Mucosa of descending colon (tissue), 3 donors: ENCODE measurements at places on chromosomes 2 and 18. TPM values are rescaled to one million over a fixed set of nuclear protein-coding genes. Genes with fewer than 3 reads are reported as not detected.

GRCh38 chr18:57542812-57543427 lies 43.6 kb downstream of the FECH start:
- DNase-seq: no peak

- no peak for DNase-seq
These were observed 860 bp downstream of the CTNNA2 start for GRCh38 chr2:79513711-79514110.

DNA sequence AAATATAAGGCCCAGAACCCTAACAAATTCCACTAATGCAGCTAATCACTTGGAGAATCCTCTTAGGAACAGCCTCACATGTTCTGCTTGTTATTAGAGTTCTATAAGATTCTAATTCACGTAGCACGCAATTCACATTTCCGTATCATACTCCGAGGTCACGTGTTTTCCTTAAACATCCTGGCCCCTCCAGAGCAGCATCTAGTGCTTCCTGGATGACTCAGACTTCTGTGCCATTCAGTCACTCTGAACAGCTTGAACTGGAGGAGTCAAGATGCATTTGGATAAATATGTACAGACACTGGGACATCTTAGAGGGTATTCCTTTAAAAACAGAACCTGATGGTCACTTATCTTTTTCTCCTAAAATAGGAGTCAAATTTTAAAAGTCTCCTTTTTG lies 156.5 kb downstream of the MYO5B start:
- no peak for DNase-seq

The UPP2 gene
- total RNA-seq: not detected

The FNDC4 gene
- 0.64 TPM for total RNA-seq

DNA sequence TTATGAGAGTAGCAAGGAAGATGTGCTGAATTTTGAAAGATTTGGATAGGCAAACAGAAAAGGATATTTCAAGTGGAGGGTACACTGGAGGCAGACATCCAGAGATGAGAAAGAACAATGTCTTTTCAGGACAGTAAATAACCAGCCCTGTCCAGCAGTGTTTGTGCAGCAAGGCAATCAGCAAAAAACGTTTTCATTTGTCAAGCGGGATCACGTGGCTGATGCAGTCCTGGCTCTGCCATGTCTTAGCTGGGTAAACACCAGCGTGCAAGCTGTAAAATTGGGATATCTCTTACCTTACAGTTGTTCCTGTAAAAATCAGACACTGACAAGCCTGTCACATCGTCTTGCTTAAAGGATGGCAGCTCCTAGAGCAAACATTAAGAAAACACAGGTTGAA lies 67.8 kb downstream of the CWC22 start:
- no peak for DNase-seq

GRCh38 chr2:72985891-72986683 lies 68.8 kb downstream of the EMX1 start:
- DNase-seq: no peak

The PIEZO2 gene
- 1.4 TPM for total RNA-seq

GRCh38 chr2:218627939-218628338 lies 20.2 kb downstream of the PLCD4 start:
- no peak for DNase-seq

The CHRND gene
- not detected for total RNA-seq

DNA sequence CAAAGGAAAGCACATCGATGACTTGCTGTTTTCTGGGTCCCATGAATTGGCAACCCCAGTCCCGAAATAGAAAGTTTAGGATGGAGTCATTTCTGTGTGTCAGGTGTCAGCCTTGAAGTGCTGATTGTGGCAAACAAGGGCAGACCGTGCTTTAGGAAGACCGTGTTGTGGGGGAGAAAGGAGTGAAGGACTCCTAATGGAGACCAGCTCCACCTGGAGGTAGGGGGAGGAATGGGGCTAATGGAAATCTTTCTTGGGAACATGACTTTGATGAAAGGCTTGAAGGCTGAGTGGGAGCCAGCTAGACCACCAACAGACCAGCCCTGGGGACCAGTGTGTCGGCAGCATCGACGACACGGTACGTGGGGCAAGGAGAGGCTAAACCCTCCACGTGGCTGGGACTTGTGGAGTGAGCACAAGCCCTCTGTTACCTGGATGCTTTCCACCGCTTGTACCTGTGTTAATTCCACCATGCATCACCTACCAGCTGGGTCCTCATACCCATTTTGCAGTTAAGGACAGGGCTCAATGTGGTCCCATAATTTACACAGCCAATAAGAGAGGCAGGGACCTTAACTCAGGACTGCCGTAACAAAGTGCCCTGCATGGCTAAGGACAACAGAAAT lies 104.2 kb downstream of the SH3BP4 start:
- no peak for DNase-seq

DNA sequence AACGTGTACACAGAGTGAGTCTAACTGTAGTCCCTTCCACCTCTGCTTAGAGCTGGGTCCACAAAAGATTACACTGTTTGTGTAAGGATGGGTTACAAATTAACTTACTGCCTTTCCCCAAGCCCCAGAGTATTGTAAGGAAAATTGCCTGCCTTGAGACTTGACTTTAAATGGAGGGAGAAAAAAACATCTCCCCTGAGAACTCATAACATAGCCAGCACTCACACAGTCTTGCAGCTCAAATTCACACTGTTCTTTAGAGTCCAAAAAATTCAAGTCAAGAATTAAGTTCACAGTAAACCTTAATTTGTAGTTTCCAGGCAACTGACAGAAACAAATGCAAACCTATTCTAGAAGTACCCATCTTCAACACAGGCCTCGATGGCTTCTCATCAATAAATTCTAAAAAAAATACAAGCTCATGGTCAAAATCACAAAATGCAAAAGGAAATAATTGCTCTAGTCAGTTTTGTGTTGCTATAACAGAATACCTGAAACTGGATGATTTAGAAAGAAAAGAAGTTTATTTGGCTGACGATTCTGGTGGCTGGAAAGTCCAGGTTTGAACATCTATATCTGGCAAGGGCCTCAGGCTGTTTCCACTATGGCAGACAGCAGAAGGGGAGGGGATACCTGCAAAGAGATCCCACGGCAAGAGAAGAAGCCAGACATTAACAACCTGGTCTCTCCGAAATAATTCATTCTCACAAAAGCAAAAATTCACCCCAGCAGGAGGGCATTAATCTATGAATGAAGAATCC lies 34.6 kb upstream of the TMEM17 start:
- DNase-seq: no peak

DNA sequence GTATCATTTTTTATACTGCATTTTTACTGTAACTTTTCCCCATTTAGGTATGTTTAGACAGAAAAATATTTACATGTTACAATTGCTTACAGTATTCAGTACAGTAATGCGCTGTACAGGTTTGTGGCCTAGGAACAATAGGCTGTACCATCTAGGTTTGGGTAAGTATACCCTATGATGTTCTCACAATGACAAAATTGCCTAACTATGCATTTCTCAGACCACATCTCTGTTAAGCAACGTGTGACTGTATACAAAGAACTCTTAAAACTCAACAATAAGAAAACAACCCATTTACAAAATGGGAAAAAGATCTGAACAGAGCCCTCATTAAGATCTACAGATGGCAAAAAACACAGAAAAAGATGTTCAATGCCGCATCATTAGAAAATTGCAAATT lies 29.4 kb downstream of the FAM210A start:
- DNase-seq: no peak

GRCh38 chr2:71156573-71156972 lies 26.1 kb downstream of the MPHOSPH10 start:
- DNase-seq: no peak

DNA sequence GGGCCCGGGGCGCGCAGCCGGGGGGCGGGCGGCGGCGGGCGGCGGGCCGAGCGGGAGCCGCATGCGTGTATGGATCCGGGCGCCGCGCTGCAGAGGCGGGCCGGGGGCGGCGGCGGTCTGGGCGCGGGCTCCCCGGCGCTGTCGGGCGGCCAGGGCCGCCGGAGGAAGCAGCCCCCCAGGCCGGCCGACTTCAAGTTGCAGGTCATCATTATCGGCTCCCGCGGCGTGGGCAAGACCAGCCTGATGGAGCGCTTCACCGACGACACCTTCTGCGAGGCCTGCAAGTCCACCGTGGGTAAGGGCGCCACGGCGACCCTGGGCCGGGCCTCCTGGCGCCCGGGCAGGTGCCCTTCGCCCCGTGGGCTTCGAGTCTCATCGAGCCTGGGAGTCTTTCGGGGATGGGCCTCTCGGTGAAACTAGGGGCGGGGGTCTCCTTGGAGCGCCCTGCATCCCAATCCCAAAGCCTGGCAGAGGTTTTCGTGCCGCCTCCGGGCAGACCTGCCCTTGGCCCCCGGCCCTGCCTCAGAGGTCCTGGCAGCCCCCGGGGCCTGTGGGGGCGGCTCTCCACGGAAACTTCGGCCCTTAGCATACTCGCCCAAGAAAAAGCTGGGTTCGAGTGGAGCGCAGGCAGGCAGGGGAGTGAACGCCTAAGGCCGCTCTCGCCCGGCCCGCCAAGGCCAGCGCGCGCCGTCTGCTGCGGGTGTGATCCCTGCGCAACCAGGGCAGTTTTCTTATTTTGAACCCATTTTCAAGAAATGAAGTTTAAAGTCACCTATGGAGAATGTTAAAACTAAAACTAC lies 622 bp downstream of the RAB12 start:
- DNase-seq: peak; percentile 53

The RNF152 gene
- total RNA-seq: 99.8 TPM

The SRD5A2 gene
- not detected for total RNA-seq

DNA sequence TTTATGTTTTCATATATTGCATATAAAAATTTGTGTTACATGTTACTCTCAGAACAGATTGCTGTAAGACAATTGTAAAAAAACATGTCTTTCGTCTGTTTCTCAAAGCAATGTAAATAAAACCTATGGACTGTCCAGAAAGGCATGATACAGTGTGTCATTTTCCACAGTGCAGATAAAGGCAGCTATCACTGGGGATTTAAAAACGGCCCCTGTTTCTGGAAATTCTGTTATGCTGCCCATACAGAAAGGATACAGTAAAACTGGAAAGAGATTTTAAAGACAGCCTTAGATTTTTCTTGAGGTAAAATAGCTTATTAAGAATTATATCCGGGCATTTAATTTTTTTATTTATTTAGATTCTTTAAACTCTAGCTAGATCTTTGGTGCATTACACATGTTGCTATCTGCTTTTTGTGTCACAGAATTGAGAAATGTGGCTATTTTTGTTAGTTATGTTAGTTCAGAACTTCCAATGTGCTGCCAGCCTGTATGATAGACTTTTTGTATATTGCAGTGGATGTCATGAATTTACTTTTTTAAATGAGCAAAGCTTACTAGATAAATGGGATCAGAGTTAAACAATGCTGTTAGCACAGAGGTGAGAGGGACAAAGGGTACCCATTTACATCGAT lies 859 bp upstream of the INO80D start:
- no peak for DNase-seq

The DNER gene
- 0.99 TPM for total RNA-seq

GRCh38 chr18:275486-275885 lies 7.6 kb upstream of the THOC1 start:
- DNase-seq: no peak

GRCh38 chr2:45379399-45380087 lies 231.5 kb downstream of the SRBD1 start:
- DNase-seq: no peak

DNA sequence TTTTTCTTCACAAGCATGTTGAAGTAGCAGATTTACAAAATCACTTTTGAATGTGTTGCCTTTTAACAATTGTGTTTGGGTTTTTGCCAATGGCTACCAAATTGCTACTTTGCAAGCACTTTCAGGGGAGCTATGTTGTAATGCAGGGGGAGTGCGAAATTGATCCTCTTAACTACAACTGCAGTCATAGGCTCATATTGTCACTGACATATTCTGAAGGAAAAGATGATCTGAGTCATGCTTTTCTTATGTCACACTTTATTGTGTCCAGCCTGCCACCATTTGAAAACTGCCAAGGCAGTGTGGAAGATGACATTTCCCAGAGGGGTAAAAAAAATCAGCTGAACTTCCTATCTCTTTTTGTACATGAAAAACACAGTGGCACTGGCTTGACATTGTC lies 74.9 kb downstream of the GPD2 start:
- DNase-seq: no peak

The E2F6 gene
- total RNA-seq: 12.6 TPM

DNA sequence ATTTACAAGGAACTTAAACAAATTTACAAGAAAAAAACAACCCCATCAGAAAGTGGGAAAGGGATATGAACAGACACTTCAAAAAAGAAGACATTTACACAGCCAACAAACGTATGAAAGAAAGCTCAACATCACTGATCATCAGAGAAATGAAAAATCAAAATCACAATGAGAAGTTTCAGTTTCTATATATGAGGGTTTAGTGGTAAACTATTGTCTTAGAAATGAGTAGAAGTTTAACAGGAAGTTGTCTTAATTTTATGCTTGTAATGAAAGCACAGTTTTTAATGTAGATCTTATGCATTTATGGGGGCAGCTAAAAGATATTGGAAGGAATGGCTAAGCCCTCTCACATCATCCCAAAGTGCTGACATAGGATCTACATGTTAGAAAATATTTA lies 325.4 kb downstream of the ERBB4 start:
- DNase-seq: no peak

DNA sequence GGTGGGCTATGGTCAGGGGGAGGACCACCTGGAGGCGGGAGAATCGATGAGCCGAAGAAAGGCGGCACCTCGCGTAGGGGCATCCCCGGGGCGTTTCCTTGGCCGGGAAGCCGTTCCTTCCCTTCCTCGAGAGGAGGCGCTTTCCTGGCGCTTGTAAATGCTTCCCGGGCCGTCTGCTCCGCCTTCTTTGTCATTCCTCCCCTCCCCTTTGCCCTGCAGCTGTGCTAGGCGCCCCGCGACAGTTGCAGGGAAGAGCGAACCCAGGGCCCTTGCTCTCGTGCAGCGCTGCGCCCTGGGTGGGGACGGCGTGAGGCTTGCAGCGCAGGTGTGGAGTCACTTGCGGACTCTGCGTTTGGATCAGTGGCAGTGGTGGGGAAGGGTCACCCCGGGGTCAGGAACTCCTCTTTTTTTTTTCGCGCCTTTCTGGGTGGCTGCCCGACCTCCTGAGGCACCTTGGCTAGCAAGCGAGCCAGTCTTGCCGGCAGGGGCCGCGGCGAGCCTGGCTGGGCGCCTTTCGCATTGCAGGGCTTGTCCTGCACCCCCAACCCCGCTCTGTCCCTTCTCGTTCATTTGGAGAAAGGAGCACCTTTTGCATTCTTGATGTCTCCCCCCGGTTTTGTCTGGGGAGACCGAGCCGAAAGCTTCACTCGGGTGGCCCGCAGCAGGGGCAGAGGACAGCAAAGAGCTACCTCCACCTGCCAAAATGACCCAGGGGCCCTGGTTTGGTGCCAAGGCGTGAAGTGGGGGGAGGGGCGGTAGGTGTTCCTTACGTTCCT lies 858 bp downstream of the KCNS3 start:
- DNase-seq: peak; percentile 83

DNA sequence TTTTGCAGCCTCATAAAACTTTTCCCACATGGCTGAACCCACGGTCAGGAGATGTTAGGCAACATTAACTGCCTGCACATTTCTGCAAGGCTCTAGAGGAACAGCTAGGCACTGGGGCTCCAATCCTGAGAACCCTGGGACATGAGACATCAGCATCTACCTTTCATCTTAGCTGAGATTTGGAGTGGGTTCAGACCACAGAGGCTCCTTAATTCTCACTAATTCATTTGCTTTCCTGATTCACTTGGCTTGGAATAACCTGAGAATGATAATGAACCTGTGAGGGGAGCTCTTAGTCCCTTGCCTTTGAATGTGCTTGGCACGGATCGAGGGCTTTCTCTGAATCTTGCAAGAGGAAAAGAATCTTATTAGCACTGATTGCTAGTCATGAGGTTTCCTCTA lies 266.2 kb downstream of the FIGN start:
- no peak for DNase-seq

The SLC4A3 gene
- 3.4 TPM for total RNA-seq

- DNase-seq: no peak
These were observed 119.9 kb upstream of the NDUFV2 start for GRCh38 chr18:8982416-8983183.

The GPN1 gene
- total RNA-seq: 23.3 TPM
